ENCODE measurements at places on chromosomes 6 and 20. TPM values are rescaled to one million over a fixed set of nuclear protein-coding genes. Genes with fewer than 3 reads are reported as not detected.

KCNK5 gene
- not detected for polyA plus RNA-seq

REM1 gene
- polyA plus RNA-seq: not detected

HRH3 gene
- polyA plus RNA-seq: not detected

TSBP1 gene
- polyA plus RNA-seq: not detected

MUCL3 gene
- polyA plus RNA-seq: not detected

HLA-DRB5 gene
- polyA plus RNA-seq: 0.05 TPM

DNA sequence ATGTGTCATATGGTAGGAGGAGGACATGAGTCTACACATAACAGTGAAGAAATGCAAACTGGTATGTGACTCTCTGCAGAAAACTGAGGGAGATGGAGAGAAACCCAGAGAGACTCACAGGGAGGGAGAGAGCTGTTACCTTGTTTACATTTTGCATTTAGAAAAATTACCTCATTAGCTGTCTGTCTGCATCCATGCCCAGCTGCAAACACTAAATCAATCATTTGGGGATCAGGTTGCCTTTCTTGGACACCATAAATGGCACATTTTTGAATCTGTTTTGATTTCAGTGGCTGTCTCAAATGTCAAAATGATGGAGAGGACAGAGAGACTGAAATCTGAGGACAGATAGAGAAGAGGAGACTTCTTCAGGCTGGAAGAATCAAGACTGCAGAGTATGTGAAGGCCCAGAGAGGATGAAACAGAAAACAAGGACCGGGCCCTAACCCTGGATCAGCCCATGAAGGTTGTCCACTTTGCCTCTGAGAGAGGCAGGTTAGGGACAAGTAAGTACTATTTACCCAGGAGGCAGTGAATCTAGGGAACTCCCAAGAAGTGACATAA is 92.2 kb downstream of the UNC5CL start:
- no peak for DNase-seq

DNA sequence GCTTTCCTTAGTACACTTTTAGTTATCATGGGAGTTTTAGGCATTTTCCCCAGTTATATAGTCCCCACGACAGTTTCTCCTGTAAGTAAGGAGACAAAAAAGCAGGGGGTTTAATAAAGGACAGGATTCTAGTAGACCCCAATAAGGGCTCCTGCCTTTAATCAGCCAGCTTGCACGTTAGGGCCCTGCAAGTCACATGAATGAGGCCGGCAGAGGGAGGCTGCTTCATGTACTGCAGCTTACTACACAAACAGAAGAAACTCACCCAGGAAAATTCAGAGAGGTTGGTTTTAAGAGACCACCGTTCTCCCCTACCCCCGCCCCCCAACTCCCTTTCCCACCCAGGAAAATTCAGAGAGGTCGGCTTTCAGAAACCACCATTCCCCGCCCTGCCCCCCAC is 229.7 kb upstream of the MOCS1 start:
- no peak for DNase-seq

- no peak for DNase-seq
Observed at GRCh38 chr20:32140603-32141002, 31.1 kb downstream of the TM9SF4 start.

DNA sequence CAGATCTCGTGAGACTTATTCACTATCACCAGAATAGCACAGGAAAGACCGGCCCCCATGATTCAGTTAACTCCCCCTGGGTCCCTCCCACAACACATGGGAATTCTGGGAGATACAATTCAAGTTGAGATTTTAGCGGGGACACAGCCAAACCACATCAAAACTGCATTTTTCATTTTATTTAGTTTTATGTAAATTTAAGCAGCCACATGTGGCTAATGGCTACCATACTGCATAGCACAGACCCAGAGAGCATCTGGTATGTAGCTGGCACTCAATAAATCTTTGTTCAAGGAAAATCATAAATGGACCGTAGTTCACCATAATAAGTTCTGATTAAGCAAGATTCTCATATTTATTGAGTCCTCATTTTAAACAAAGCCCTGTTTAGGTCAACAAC is 15.3 kb downstream of the GFOD1 start:
- DNase-seq: no peak

DNA sequence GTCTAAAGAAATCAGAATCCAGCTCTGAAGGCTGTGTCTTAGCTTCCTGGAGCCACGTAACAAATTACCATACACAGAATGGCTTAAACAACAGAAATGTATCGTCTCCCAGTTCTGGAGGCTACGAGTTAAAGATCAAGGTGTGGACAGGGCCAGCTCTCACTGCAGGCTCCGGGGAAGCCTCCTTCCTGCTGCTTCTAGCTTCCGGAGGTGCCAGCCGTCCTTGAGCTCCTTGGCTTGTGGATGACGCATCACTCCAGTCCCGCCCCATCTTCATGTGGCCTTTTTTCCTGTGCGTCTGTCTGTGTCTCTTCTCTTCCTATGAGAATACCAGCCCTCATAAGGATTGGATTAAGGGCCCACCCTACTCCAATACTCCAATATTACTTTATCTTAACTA is 319.1 kb upstream of the QKI start:
- DNase-seq: no peak

GRCh38 chr6:21831521-21832291 is 238.2 kb downstream of the SOX4 start:
- no peak for DNase-seq

GRCh38 chr6:56292505-56293181 is 45.3 kb upstream of the COL21A1 start:
- no peak for DNase-seq

GRCh38 chr20:2698186-2698817 is 5.7 kb downstream of the EBF4 start:
- no peak for DNase-seq

- no peak for DNase-seq
Observed at GRCh38 chr6:138293428-138294395, 75.4 kb upstream of the PBOV1 start.

- no peak for DNase-seq
Observed at GRCh38 chr20:46174469-46175126, 56.5 kb downstream of the CD40 start.

DNA sequence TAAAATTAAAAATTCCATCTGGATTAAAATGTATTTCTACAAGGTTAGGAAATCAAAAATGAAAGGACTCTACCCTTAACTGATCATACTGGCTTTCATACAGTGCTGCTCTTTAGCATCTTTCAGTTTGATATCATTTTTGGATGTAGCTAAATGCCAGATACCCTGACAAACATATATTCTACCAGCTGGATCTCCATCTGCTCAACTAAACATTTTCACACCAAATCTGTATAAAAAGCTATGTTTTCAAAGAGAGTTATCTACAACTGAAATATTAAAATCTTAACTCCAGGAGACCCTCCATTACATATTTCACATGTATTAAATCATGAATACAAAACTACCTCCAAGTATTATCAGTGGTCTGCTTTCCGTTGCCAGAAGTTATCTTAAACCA is 95.7 kb downstream of the EPHA7 start:
- DNase-seq: no peak

DNA sequence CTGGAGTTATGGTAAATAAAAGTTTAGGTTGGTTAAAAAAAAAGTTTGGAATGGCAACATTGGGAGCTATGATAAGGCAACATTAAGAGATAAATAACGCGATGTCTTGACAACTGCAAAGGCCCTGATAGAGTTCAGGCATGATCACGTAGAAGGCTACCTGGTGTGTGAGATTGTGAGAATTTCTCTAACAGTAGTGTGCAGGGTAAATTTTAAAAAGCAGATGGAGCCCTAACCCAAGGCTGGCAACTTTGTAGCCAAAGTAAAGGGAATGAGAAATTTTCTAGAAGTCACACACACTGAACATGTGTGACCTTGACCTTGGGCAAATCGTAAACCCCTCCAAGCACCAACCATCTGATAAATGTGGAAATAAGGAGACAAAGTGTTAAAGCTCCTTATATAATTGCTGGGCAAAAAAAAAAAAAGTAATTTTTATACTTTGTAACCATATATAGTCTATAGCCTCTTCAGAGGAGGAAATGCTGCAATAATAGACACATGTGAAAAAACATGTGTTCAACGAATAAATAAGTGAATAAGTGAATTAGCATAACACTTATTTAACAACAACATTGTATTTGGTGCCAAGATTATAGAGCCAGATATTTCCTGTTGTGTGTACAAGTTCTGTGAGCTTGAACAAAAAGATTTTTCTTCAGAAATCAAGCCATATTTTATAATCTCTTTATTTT is 18.2 kb downstream of the KCNQ5 start:
- no peak for DNase-seq

DNA sequence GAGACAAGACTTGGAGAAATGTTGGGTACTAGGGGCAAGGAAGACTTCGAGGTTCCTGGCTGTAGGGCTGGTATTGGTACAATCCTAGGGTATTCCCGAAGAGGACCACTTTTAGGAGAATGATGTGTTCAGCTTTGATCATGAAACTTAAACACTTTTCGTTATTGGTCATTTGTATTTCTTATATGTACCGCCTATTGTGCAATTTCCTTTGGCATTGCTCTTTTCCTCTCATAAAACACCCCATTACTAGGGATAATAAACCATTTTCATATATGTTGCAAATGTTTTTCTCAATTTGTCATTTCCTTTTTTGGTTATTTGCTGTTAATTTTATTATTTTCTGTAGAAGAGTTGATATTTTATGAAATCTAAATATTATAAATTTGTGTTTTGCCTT is 18.9 kb upstream of the ARFGEF3 start:
- no peak for DNase-seq

DNA sequence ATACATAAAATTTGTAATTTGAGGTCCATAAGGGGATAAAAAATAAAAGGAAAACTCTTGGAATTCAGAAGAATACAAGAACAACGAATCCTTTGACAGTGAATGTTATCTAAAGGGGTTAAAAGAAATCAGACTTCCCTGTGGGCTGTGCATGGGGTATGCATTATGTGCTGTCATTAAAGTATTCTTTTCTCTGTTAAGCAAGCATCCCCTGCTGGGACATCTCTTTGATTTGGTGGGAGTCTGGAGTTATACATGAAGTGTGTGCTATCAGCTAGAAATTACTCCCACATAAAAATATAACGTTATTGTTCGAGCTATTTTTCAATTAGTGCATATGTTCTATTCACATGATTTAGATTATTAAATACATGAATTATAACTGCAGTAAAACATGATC is 195.2 kb downstream of the CENPW start:
- DNase-seq: no peak

GRCh38 chr6:36609582-36609981 is 15.4 kb downstream of the SRSF3 start:
- DNase-seq: no peak

DNA sequence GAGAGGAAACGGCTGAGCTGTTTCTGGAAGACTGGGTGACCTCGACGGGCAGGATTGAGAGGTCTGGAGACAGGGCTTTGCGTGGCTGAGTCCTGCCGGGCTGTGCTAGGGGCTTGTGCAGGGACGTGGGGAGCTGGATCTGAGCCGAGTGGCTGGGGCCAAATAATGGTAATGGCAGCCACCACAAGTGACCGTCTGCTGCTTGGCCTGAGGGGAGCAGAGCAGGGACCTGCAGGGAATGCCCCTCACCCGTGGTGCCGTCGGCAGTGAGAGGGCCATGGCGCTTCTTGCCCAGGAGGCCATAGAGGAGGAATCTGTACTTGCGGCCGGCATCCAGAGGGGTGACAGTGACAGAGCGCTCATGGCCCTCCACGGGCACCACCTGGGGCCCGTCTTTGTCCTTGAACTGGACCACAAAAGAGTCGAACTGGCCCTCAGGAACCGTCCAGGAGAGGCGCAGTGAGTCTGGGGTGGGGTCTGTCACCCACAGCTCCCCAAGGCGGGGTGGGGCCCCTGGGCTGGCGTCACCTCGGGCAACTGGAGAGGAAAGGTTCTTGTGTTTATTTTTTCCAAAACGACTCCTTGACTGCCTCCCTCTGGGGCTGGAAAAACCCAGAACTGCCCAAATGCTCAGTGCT is 31.8 kb downstream of the CYP21A2 start:
- DNase-seq: no peak

DNA sequence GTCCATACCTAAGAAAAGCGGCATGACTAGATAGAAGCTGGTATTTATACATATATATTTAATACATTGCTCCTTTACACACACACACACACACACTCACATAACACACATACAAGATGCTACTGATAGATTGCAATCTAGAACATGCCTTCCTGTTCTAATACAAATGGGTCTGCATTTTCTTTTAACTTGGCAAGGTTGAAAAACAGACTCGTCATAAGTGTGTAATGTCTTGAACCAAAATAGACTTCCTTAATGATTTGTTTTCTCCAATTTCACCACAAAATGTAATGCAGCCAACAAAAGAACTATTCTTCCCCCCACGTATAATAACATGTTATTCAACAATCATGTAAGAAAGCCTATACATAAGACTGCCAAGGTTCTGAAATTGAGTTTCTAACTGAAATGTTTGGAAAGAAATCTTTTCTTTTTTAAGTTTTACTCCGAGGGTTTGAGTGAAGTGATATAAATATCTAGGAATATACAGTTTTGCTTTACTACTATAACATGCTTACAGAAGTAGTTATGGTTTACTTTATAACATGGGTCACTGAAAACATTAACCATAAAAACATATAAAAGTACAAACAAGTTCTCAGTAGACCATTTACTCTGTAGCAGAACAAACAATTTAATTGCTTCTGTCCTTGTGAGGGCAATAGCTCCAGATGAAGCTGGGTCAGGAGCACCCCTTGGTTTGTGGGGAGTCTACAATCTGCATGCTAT is 207.5 kb downstream of the FOXC1 start:
- DNase-seq: no peak

DNA sequence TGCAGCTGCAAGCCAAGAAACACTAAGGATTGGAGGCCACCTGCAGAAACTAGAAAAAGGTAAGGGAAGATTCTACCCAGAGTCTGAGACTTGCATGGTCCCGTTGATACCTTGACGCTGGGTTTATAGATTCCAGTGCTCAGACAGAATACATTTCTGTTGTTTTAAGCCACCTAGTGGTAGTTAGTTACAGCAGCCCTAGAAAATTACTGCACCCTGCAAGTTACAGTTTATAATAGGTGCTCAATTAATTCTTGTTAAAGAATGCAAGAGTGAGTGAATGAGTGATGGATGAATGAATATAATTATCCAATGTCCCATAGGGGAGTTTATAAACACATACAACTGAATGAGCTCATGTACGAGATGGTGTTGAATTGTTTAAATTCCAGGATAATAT is 453.1 kb upstream of the SLC35B3 start:
- peak; percentile 2 for DNase-seq

GRCh38 chr6:108348655-108349349 is 53.9 kb downstream of the AFG1L start:
- DNase-seq: no peak

DNA sequence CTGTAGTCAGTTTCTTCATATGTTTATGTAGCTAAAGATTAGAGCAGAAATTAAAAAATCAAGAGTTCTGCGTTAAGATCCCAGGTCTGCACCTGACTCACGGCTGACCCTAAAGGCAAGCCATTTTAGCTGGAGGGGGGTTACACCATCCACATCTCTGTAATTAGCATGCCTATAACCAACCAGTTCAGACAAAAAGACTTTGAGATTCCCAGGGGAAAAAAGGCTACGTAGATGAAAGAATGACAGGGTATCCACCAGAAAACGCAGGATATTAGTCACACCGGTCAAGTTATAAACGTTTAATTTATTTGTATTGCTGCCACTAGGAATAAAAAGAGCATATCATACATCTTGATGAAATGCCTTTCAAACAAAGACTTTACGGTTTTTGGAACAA is 299.1 kb downstream of the FOXC1 start:
- no peak for DNase-seq

GRCh38 chr6:149037051-149037671 is 280.4 kb upstream of the TAB2 start:
- no peak for DNase-seq
